Central memory CD8-positive, alpha-beta T cell (primary cell): ENCODE measurements at places on chromosomes 4 and X.

DNA sequence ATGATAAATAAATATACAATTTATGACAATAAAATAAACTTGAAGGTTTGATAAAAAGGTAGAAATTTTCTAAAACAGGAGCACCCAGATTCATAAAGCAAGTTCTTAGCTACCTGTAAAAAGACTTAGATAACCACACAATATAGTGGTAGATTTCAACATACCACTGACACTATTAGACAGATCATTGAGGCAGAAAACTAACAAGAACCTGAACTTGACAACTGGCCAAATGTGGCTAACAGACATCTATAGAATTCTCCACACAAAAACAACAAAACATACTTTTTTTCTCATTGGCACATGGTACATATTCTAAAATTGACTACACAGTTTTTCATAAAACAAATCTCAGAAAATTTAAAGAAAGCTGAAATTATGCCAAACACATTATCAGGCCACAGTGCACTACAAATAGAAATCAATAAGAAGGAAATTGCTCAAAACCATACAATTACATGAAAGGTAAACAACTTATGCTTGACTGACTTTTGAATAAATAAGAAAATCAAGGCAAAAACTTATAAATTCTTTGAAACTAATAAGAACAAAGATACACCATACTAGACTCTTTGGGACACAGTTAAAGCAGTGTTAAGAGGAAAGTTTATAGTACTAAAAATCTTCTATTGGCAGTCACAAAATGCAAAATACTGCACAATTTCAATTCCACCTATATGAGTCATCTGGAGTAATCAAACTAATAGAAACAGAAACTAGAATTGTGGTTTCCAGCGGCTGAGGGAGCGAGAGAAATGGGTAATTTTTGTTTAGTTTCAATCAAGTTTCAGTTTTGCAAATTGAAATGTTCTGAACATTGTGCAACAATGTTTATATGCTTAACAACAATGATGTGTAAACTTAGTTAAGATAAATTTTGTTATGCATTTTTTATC is 925.6 kb downstream of the SH3BGRL start:
- no peak for DNase-seq

GRCh38 chr4:40507977-40508376 is 121.7 kb downstream of the RBM47 start:
- DNase-seq, result no peak

DNA sequence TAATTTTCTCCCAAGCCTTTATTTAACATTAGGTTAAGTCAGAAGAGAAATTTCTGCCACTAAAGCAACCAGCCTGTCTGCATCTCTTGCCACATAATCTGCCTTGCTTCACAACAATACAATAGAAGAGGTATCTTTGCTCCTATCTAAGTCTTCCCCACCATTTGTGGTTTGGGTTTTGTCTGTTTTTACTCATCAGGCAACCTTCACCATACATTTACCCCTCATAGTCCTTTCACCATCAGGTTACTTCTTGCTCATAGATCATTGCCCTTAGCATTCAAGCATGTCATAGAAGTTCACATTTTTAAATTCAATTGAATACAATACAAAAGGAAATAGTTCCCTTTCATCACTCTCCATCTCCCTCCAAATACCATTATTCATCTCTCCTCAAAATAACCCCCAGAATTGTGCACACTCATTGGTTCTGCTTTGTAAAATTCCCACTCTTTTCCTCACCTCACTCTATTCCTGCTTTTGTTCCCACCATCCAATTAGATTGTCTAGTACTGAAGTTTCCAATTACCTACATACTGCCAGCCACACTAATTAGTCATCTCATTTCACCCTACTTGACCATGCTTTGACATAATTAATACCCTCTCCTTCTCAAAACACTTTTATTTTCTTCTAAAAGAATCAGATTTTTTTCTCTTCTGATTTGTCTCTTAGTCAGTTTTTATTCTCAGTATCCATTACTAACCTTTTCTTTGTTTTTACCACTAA is 1957.0 kb upstream of the AGA start:
- no peak for DNase-seq

GRCh38 chr4:8191136-8191747 is 7.8 kb upstream of the SH3TC1 start:
- no peak for DNase-seq

DNA sequence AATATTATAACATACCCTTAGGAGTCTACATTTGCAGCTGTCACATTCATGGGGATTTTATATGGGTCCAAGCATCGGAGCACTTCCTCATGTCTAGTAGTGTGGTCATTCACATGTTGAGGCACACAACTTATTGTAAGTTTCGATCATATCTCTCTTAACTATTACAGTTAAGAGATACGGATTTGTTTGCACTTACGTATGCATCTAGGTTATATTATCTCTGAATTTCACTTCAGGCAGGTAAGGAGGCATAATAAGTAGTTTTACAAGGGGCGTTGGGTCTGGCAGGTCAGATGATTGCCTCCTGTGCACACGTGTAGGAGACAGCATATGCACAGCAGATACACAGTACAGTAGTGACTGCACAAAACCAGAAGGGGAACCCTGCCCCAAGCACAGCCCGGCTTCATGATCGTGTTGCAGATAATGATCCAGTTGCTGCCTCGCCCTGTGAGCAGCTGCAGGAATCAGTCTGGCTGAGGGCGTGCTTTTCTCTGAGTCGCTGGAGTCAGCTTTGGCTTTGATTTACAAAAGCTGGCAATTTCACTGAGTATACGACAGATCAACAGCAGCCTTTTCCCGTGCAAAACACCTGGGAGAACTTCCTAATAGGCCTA is 302.9 kb upstream of the GATB start:
- peak; percentile 53 for DNase-seq

DNA sequence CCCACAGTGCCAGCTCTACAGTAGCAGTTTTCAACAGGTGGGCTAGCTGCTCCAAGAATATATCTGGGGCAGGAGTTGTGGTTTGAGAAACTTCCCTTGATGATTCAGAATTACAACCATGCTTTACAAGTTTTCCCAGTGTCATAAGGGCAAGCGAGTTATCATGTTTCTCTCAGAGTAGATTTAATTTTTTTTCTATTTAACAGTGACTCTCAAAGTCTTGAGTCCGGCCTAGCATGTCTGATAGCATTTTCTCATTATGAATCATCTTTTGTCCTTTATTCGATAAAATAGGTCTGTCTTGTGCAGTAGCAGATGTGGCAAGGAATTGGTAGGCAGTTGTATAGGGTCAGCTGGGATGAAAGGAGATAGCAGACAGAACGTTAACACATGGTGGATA is 62.2 kb upstream of the SPANXD start:
- DNase-seq, result no peak

DNA sequence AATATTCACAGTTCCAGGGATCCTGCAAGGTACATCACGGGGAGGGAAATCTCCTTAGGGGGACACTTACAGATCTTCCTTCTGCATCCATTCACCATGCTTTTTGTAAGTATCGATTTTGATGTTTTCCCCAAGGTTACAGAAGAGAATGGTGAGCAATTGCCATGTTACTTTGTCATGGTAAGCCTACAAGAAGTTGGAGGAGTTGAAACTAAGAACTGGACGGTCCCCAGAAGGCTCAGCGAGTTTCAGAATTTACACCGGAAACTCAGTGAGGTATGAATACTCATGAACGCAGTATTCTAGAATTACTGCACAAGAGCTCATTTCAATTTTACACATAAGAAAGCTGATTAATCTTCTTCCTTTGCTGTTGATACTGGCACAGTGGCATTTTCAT is 53.9 kb downstream of the LRP2BP start:
- DNase-seq, result no peak

- DNase-seq, result no peak
Observed at GRCh38 chrX:41236629-41237028, 97.3 kb upstream of the DDX3X start.

- no peak for DNase-seq
Observed at GRCh38 chr4:110793381-110793801, 170.5 kb upstream of the PITX2 start.

DNA sequence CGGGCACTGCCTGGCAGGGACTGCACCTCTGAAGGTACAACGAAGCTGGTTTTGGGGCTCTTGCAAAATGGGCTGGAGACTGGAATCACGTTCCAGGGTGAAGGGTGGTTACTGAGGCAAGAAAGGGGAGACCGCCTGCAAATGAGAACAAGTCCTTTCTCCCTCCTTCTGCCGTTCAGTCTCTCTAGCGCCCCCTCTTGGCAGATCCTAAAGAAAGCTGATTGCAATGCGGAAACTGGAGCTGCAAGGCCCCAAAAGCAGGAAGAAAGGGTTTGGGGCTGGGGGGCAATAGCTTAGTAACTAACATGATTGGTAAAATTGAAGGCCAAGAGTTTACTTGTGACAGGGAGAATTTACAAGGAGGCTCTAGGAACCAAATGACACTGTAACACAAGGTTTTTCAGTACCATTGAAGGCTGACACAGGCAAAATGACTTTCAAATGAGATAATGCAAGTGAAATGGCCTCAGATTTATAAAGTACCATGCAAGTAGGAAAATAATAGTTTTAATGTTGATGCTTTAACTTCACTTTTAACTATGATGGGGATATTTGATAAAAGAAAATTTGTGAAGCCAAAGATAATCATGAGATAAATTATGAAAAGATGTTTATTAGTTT is 222.7 kb upstream of the HAND2 start:
- no peak for DNase-seq

DNA sequence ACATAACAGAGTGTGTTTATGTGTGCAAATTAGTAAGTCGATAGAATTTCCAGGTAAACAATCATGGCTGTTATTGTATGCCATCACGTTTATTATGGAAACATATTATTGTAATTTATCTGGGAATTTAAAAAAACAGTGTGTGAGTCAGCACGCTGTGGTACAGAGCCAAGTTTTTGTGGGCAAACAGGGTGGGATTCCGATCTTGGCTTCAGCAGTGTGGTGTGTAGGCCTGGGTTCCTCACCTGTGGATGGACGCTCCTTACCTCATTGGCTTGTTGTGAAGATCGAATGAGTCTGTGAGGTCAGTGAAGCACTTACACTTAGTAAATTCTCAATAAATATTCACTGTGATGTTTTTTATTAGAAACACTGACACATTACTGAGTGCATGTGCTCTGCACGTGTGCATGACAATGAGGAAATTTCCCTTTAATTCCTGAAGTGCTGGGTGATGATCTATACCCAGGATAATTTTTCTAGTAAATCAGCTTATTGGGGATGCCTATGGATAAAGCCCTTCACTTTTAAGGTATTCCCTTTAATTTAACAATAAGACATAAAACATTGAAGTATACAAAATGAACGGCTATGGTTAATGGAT is 36.4 kb downstream of the SLIT2 start:
- no peak for DNase-seq

- DNase-seq, result peak; percentile 30
Observed at GRCh38 chr4:151801547-151802516, 41.0 kb upstream of the GATB start.

- DNase-seq, result no peak
Observed at GRCh38 chr4:129804461-129804981, 708.6 kb downstream of the C4orf33 start.

DNA sequence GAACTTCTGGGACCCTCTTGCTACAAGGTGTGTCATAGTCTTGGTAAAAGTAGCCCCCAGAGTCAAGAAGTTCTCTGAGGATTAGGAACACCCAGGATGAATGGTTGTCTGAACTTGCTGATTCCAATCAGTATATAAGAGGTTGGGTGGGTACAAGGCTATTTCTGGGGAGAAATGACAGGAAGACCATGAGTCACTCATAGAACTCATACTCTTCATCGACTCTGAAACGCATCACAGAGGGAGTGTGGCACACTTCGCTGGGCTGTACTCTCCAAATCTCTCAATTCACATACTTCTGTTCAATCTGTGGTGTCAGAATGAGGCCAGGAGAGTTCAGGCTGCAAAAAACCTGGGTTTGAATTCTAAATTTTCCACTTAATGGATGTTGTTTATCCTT is 193.2 kb upstream of the LEF1 start:
- DNase-seq, result no peak

- no peak for DNase-seq
Observed at GRCh38 chrX:67587946-67588624, 44.3 kb downstream of the AR start.

GRCh38 chrX:154360155-154360713 is 14.2 kb downstream of the FLNA start:
- DNase-seq, result no peak

DNA sequence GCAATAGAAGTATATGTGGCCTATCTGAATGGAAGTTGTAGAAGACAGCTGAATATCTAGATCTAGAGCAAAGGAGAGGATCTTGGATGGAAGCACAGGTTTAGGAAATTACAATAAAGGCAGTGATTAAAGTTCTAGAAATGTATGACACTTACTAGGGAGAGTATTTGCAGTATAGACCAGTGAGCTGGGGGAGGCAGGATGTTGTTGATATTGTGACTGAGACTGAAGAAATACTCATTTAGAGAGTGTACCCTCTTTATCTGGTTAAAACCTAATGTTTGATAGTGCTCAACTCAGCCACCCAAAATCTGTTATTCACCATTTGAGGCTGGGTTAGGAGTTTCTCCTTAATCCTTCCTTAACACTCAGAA is 439.5 kb downstream of the GRXCR1 start:
- no peak for DNase-seq

DNA sequence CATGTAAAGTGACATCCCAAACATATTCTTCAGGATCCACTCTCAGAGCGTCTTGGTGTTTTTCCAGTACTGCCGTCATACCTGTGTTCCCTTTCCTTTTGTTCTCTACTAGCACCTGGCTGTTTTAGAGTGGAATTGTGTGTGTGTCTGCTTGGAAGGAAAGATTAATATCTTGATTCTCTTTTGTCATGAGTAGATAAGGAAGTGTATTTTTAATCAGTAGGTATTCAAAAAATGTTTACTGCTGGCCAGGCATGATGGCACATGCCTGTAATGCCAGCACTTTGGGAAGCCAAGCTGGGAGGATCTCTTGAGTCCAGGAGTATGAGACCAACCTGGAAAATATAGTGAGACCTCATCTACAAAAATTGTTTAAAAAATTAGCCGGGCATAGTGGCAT is 198.8 kb downstream of the CBR4 start:
- DNase-seq, result no peak

- no peak for DNase-seq
Observed at GRCh38 chr4:105490523-105490922, 16.7 kb upstream of the PPA2 start.

GRCh38 chrX:124502599-124502998 is 156.2 kb downstream of the SH2D1A start:
- DNase-seq, result no peak

GRCh38 chrX:69210581-69210980 is 45.3 kb upstream of the PJA1 start:
- no peak for DNase-seq

GRCh38 chr4:162586266-162586665 is 422.5 kb upstream of the FSTL5 start:
- DNase-seq, result no peak

DNA sequence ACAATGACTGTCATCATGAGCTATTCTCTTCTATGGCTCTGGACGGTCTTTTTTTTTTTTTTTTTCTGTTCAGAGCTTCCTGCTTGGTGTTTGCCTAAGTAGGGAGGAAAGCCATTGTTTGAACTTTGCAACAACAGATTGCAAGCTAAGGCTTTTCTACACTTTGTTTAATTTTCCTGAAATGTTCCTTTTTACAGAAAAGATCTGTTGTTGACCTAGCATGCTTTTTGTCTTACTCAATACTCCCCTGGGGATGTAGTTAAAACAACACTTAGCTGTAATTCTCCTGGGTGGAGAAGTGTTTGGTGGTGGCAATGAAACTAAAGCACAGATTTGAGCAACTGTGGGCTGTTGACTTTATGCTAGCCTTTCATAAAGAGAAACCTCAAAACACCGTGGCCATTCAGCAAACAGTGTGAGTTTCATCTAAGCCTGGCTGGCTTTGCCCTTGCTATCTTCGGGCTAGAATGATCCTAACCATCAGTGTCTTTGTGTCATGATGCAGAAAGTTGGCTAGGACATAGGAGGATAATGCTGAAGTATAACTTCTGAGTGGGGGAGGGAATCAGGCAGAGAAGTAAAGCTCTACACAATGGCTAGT is 110.5 kb downstream of the ANXA3 start:
- DNase-seq, result no peak
